Germinal center (tissue), 1 donor: ENCODE measurements at places on chromosomes 2 and 18.

DNA sequence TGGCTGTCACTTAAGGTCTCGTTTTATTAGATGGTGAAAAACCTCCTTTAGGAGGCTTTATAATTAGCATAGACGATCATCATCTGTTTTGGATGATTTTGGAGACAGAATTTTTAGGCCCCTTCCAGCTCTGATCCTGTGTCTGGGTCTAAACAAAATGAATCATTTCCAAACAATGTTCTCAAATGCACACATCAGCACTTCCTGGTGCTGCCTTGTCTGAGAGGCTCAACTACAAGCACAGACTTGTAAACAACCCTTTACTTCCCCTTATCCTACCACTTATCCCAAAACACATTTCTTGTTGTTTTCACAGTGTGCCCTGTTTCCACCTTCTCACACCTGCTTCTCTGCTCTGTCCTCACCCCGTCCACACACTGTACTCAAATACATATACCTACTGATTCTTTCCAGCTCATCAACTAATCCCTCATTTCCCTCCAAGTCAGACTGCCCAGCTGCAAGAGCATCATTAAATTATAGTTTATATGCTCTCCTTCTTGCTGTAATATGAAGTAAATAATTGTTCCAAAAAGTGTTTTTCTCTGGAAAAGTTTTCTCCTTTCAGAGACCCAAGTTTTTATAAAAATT is 71.2 kb upstream of the COL3A1 start:
- DNase-seq = no peak

DNA sequence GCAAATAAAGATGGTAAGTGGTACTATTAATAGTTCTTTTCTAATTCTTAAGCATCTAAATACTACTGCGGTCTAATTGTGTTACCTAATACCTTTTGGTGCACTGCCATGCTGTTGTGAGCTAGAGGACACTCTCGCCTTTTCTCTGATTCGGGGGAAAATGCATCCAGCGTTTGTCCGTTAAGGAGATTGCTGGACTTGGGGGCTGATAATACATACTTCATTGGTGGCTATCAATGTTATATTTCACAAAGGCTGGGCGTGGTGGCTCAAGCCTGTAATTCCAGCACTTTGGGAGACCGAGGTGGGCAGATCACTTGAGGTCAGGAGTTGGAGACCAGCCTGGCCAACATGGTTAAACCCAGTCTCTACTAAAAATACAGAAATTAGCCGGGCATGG is 141.7 kb upstream of the TWIST2 start:
- DNase-seq = no peak

DNA sequence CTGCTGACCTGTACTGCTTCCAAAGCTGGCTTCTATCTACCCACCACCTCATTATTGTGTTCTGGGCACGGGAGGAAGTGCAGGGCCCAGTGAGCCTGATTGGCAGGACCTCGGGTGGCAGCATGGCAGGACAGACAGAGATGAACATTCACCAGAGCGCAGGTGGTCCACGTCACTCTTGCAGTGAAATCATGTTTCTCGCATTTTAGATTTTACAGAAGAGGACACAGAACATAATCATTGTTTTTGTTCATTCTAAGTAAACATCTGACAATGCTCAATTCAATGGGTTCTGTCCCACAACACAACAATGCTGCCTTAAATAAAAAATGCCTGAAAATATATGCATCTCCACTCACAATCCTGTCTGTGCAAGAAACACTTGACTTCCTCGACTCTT is 11.5 kb upstream of the BIN1 start:
- no peak for DNase-seq

GRCh38 chr18:23316988-23317387 is 136.1 kb upstream of the RIOK3 start:
- DNase-seq = no peak

GRCh38 chr2:134771313-134771801 is 52.6 kb upstream of the TMEM163 start:
- DNase-seq = no peak

DNA sequence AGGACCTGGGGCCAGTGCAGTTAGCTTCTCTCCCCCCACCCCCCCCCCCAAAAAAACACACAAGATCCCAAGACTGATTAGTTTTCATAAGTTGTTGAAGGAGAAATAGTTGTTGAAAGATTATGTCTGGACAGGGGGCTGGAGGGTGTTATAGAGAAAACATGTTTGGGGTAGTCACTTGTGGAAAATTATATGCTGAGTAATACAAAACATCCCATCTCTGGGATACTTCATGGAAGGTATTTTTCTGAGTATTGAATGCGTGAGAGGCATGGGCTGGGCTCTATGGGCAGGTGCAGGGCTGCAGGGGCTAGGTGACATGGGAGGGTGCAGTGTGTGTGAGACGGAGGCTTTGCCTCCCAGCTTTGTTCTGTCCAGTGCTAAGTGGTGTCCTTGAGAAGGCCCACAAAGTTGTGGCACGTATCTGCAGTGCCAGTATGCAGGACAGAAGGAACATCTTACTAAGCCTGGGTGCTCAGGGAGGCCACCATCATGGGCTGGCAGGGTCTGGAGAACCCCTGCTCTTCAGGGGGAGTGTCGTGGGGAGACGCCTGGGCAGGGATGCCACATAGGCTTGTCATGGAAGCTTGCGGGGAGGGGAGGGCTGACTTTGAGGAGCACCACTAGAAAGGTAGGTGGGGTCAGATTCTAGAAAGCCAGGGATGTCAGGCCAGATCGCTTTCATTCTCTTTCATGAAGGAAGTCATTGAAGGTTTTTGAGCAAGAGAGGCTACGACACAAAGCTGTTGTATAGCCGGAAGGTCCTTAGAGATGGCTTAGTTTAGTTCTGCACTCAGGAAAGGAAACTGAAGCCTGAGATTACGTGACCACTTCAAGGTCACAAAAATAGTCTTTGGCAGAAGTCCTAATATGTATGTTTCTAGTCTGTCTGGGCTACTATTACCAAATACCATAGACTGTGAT is 232.0 kb downstream of the LDLRAD4 start:
- DNase-seq = no peak

DNA sequence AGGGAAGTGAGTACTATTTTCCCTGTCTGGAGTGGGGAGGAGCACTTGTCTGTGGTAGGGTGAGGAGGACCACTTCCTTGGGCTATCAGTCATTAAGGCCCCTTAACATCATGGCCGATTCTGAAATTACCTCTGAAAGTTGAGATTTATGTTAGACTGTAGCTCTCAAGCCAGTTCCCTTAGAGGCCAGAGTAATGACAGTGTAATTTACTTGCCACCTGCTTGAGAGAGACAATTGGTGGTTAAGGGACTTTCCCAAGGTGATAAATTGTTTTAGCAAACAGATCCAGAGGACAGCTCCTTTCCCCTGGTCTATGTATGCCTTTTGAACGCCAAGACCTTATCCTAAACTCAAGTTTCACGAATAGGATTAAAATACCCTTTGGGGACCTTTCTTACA is 56.1 kb downstream of the NEDD4L start:
- DNase-seq = no peak

- no peak for DNase-seq
Measured at GRCh38 chr2:134173338-134174016, 80.4 kb upstream of the MGAT5 start.

GRCh38 chr2:147910990-147911473 is 66.2 kb downstream of the ACVR2A start:
- peak; percentile 4 for DNase-seq

DNA sequence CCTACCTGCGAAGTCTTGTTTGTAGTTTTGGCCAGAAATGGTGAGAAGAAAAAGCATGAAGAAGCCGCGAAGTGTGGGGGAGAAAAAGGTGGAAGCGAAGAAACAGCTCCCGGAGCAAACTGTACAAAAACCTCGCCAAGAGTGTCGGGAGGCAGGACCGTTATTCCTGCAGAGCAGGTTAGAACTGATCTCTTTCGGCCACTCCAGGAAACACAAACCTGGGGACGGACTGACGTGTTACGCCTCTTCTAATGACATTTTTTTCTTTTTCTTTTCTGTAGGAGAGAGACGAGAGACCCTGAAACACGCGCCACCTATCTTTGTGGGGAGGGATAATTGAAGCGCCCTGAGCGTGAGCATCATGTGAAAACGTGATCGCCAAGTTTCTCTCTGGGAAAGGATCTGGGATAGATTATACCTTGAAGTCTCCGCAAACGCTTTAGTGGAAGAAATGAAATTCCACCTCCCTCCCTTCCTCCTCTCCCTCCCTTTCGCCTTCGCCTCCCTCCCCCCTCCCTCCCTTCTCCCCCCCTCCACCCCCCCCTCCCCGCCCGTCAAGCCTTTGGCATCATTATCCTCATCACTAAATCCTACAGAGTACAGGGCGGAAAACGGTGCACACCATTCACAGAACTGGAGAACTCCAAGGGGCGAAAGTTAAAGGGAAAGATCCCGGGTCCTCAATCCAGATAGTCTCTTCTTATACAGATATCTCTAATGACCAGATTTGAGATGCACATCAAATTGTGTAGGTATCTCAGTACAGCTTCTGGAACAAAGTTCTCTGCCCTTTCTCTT is at the start of gene ZEB2:
Gene ZEB2 (minus strand): TSS at position 186 of the 798 bp plus-strand sequence. CDS start 2,769 bp downstream, outside the sequence.
- DNase-seq = peak; percentile 46

DNA sequence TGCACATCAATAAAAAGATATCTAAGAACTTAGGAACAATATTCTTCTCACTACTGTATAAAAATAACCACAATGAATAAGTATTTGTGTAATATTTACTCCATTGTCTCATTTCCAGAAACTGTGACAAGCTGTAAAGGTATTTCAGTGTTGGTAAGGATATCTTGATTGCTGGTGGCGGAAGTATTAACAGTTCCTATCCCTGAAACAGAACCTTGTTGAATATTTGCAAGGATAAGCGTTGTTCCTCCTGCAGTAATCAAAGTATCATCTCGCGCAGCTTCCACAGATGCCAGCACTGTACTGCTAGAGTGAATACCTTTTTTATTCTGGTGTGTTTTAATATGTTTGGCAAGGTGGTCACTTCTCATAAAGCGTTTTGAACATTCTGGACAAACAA is 55.3 kb downstream of the SP3 start:
- DNase-seq = no peak
